ENCODE measurements at places on chromosomes 2 and 18. TPM values are rescaled to one million over a fixed set of nuclear protein-coding genes. Genes with fewer than 3 reads are reported as not detected.

DNA sequence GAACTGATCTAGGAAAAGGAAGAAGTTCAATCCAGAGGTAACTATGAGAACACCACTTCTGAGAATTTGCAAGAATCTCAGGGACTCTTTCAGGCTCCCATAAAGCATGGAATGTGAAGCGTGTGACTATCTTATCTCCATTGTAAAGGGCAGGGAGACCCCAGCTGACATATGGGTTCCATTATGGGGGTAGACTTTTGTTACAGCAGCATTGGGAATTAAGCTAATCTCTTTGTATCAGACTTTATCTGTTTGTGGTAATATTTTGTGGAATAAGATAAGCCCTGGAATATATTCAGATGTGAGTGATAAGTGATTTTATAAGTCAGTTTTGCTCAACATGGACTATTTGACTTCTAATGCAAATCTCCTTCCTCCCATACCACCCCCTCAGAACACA is 468.3 kb downstream of the MEIS1 start:
- no peak for DNase-seq
- no peak overlapping the region for H3K27ac ChIP-seq
- no peaks in the 10 kb centered on the region for H3K4me1 ChIP-seq
- no peaks in the 10 kb centered on the region for H3K36me3 ChIP-seq

The CROCC2 gene
- not detected for total RNA-seq

DNA sequence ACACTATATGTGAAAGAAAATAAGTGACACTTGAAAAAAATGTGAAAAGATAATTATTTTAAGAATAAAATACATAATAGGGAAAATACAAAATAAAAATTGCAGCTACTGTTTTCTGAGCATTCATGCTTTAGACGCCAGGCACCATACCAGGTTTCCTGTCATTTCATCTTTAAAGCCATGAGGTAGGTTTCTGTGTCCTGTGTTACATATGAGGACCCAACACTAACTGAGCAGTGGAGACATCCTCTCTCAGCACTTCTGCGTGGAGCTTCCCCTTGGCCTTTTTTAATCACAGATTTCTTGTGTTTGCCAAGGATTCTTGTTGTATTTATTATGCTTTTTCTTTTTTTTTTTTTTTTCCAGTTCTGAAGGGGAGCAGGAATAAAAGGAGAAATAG is 117.3 kb downstream of the FAM117B start:
- no peak for DNase-seq
- H3K36me3 ChIP-seq: peaks cover 6% of the 10 kb centered on the region
- no peak overlapping the region for H3K27ac ChIP-seq
- H3K27me3 ChIP-seq: no peaks in the 10 kb centered on the region

The SERPINB10 gene
- not detected for total RNA-seq

The CAPN14 gene
- 0.13 TPM for total RNA-seq

The GNLY gene
- 0.58 TPM for total RNA-seq

GRCh38 chr2:207914716-207915115 is 110.6 kb downstream of the PLEKHM3 start:
- H3K4me1 ChIP-seq: no peaks in the 10 kb centered on the region
- H3K27me3 ChIP-seq: no peaks in the 10 kb centered on the region

All from psoas muscle (tissue), 8 donors.